ENCODE measurements at places on chromosomes 6 and 20. TPM values are rescaled to one million over a fixed set of nuclear protein-coding genes. Genes with fewer than 3 reads are reported as not detected.

Gene AARS2
- 7.3 TPM for total RNA-seq

Gene RAET1G
- 20.6 TPM for total RNA-seq

Gene EEF1A2
- total RNA-seq = 260 TPM

Gene SLC32A1
- total RNA-seq = not detected

Data from M059J (cell line).